ENCODE measurements at places on chromosomes 2 and 18.

GRCh38 chr2:56589835-56590234 lies 406.0 kb downstream of the CCDC85A start:
- no peaks in the 10 kb centered on the region for H3K36me3 ChIP-seq
- H3K27me3 ChIP-seq = no peaks in the 10 kb centered on the region
- H3K27ac ChIP-seq = no peak overlapping the region

DNA sequence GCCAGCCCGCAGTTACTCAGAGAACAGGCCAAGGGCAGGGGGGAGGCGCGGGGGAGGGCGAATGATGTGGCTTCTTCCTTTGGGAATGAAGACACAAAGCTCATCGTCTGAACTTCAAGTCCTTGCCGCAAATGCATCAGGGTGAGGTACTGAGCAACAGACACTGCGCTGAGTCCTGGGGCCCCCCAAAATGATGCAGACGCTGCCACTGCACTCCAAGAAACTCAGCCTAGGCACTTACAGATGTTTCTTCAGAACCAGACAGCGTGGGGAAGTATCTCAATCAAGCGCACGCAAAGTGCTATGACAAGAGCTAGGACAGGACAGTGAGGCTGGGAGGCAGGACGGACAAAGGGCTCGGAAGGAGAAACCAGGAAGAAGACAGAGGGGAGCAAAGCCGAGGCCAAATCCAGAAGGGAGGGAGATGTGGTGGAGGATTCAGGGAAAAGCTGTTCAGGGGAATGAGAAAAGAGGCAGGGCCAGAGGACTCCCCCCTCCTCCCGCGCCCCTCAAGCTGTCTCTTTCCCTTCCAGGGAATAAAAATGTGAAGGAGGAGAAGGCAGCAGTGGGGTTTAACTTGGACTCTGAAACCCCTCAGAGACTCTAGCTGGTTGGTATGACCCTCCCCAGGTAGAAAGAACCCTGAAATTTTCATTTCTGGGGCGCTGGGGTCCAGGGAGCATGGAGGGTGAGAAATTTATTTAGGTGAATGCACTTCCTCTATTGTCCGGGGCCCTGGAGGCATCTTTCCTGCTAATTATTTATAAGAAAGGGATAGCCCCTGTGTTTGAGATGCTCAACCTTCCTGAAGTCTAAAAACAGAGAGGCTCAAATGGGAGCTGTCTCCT lies 34.9 kb downstream of the CIB4 start:
- DNase-seq = no peak
- H3K4me3 ChIP-seq = no peak overlapping the region
- H3K27ac ChIP-seq = no peak overlapping the region
- no peaks in the 10 kb centered on the region for H3K4me1 ChIP-seq
- no peaks in the 10 kb centered on the region for H3K36me3 ChIP-seq
- H3K27me3 ChIP-seq = peaks cover 49% of the 10 kb centered on the region

DNA sequence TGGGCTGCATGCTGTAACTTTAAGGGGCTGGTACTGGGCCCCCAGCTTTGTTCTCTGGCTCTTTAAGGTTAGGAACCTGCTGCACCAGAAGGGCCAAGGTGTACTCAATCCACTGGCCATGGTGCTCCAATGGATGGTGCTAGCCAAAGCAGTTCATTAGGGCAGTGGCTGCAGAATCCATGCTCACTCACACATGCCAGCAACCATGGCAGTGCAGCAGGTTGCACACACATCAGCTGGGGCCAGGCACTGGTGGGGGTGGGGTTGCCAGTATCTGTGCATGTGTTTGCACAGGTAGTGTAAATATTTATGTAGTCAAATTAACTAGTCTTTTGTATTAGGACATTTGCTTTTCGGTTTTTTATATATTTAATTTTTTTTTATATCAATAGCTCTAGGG lies 228.3 kb upstream of the EPC2 start:
- H3K4me3 ChIP-seq = no peak overlapping the region
- H3K4me1 ChIP-seq = no peaks in the 10 kb centered on the region
- DNase-seq = no peak
- no peaks in the 10 kb centered on the region for H3K36me3 ChIP-seq
- no peaks in the 10 kb centered on the region for H3K27me3 ChIP-seq
- no peak overlapping the region for H3K27ac ChIP-seq

- no peak overlapping the region for H3K4me3 ChIP-seq
- H3K36me3 ChIP-seq = no peaks in the 10 kb centered on the region
- peaks cover 9% of the 10 kb centered on the region for H3K4me1 ChIP-seq
- DNase-seq = peak; percentile 21
These were observed 65.1 kb downstream of the CERS6 start for GRCh38 chr2:168521053-168521741.

- H3K27me3 ChIP-seq = no peaks in the 10 kb centered on the region
- DNase-seq = no peak
- no peak overlapping the region for H3K27ac ChIP-seq
- no peaks in the 10 kb centered on the region for H3K36me3 ChIP-seq
These were observed 138.8 kb downstream of the ATAD2B start for GRCh38 chr2:23788100-23788499.

GRCh38 chr2:62270728-62271127 lies 74.8 kb downstream of the B3GNT2 start:
- H3K27me3 ChIP-seq = no peaks in the 10 kb centered on the region
- H3K36me3 ChIP-seq = no peaks in the 10 kb centered on the region
- peak; percentile 11 for DNase-seq
- H3K4me1 ChIP-seq = peaks cover 2% of the 10 kb centered on the region
- H3K27ac ChIP-seq = no peak overlapping the region

DNA sequence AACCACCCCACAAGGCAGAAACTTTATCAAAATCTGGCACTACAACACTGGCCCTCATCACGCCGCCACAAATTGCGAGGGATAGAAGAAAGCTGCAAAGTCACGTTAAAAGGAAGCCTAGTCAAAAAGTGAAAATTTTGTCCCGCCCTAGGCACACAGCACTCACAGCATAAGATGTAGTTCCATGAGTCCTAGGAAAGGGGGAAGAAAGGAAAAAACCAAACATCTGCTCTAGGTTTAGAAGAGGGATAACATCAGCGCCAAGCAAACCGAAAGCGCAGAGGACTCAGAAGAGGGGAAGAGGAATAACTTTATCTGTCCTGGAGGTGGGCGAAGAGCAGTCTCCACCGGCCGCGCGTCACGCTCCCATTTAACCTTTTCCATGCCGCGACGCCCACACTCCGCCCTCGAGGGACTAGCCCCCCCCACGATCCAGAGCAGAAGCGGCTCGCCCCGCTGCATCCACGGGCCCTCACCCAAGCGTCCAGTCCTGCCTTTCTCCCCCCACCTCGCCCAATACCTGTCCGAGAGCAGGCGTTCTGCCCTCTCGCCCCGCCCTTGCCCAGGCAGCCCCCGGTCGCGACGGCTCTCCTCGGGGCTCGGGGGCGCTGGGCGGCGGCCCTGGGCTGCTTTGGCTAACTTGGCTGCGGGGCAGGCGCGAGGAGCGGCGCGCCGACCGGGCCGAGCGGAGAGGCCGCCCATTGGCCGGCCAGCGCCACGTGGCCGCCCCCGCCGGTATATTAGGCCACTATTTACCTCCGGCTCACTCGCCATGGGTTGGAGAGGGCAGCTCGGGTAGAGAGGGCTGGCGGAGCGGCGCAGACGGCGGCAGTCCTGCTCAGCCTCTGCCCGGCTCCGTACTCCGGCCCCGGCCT lies at the start of gene HOXD1:
Gene HOXD1 (plus strand): TSS at position 770 of the 875 bp plus-strand sequence. CDS start 134 bp downstream, outside the sequence.
- H3K27me3 ChIP-seq = peaks cover 54% of the 10 kb centered on the region
- H3K36me3 ChIP-seq = no peaks in the 10 kb centered on the region
- H3K27ac ChIP-seq = no peak within 1 kb of the TSS
- no peak for DNase-seq
- peaks cover 2% of the 10 kb centered on the region for H3K4me1 ChIP-seq

GRCh38 chr2:99537910-99538485 lies 48.2 kb upstream of the REV1 start:
- no peaks in the 10 kb centered on the region for H3K36me3 ChIP-seq
- H3K27me3 ChIP-seq = peaks cover 2% of the 10 kb centered on the region
- no peaks in the 10 kb centered on the region for H3K4me1 ChIP-seq
- H3K27ac ChIP-seq = no peak overlapping the region
- H3K4me3 ChIP-seq = no peak overlapping the region

GRCh38 chr2:165239230-165239629 lies at the start of gene SCN2A:
SCN2A (plus strand) TSS chr2:165239414; CDS start chr2:165295824, 56,410 bp downstream.
- DNase-seq = peak; percentile 49
- no peaks in the 10 kb centered on the region for H3K36me3 ChIP-seq
- no peaks in the 10 kb centered on the region for H3K27me3 ChIP-seq
- no peaks in the 10 kb centered on the region for H3K4me1 ChIP-seq

GRCh38 chr2:73028841-73029240 lies 42.7 kb downstream of the SFXN5 start:
- DNase-seq = no peak
- no peak overlapping the region for H3K4me3 ChIP-seq
- peaks cover 3% of the 10 kb centered on the region for H3K36me3 ChIP-seq
- H3K27me3 ChIP-seq = no peaks in the 10 kb centered on the region

DNA sequence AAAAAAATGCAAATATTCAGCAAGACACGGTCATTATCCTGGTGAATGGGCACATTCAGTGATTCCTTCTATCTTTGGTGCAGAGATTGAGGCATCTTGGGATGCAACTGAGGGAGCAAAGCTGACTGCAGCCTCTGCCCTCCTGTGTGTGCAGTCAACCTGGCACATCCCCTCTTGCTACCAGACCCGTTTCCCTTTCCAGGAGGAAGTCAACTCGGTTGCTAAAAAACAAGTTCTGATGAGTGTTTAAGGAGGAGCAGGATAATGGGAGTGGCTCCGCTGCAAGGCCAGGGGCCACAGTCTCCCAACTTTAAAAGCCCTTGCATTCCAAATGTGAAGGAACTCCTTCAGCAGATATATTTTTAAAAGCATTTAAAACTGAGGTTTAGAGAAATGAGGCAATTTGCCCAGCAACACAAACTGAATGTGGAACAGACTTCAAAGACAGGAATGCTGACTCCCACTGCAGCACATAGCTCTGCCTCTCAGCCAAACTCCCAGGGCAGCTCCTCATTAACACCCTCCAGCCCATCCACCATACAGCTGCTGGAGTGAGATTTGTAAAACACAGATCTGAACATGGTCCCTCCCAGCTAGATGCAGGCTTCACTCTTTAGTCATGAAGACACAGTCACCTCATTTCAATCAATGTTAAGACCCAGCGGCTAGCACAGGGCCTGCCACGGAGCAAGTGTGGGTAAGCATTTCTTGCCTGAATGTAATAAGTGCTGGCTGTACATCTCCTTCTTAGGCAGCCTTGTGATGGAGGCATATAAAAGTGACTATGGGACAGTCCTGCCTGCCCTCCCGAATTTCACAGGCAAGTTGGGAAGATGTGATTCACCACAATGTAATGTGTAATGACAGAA lies 54.3 kb downstream of the VSNL1 start:
- no peaks in the 10 kb centered on the region for H3K27me3 ChIP-seq
- peaks cover 5% of the 10 kb centered on the region for H3K4me1 ChIP-seq

DNA sequence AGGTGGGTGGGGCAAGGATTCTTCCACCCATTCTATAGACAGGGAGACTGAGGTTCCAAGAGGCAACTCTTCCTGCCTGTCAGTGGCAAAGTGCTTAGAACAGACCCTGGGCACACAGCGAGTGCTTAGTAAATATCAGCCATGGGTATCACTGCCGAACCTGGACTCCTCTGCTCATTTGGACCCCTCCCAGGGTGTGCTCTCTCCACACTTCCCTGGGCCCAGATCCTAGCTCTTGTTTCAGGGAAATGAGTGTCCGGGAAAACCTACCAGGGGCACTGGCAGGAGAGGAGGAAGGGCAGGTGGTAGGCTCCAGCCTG lies 136.3 kb downstream of the CYP26B1 start:
- H3K27ac ChIP-seq = no peak overlapping the region
- no peak overlapping the region for H3K4me3 ChIP-seq
- no peak for DNase-seq
- peaks cover 9% of the 10 kb centered on the region for H3K27me3 ChIP-seq
- H3K4me1 ChIP-seq = no peaks in the 10 kb centered on the region
- H3K36me3 ChIP-seq = no peaks in the 10 kb centered on the region

- no peaks in the 10 kb centered on the region for H3K36me3 ChIP-seq
- H3K27me3 ChIP-seq = no peaks in the 10 kb centered on the region
- peak; percentile 81 for DNase-seq
- peaks cover 29% of the 10 kb centered on the region for H3K4me1 ChIP-seq
These were observed 292.6 kb downstream of the PRKCE start for GRCh38 chr2:45944074-45944473.

- H3K27ac ChIP-seq = no peak overlapping the region
- H3K4me1 ChIP-seq = no peaks in the 10 kb centered on the region
- no peak for DNase-seq
- H3K4me3 ChIP-seq = no peak overlapping the region
- no peaks in the 10 kb centered on the region for H3K36me3 ChIP-seq
These were observed 978.8 kb upstream of the POU3F3 start for GRCh38 chr2:103875131-103875530.

DNA sequence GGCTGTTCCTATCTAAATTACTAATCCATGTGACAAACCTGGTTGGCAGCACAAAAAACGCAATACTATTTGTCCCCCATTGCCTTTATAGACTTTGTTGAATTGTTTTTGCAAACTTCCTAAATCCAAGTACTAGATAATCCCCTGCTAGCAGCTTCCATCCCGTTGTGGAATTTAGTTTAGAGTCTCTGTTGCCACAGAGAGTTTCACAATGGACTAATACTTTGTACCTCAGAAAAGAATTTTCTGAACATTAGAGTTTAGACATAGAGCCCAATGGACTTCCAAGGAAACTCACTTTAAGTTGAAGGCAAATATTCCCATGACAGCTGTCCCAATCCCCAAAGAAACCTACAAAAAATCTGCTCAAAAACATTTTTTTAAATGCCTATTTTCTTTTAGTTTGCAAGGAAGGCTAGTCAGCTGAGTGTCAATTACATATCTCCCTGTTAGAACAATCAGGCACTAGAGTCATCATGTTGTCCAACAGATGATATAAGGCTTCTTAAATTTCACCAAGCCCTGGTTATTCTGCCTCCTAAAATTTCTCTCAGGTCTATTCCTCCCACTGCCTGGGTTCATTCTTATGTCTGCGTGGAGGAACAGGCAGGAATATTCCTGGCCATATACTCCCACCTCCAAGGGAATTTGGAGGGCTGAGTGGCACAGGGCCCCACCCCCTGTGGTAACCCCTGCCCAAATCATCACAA lies 27.2 kb downstream of the RNF152 start:
- H3K4me1 ChIP-seq = peaks cover 8% of the 10 kb centered on the region
- DNase-seq = peak; percentile 37
- H3K27ac ChIP-seq = no peak overlapping the region
- peaks cover 4% of the 10 kb centered on the region for H3K36me3 ChIP-seq
- no peak overlapping the region for H3K4me3 ChIP-seq

- no peak overlapping the region for H3K27ac ChIP-seq
These were observed 194.1 kb downstream of the PRKCE start for GRCh38 chr2:45845566-45845965.

DNA sequence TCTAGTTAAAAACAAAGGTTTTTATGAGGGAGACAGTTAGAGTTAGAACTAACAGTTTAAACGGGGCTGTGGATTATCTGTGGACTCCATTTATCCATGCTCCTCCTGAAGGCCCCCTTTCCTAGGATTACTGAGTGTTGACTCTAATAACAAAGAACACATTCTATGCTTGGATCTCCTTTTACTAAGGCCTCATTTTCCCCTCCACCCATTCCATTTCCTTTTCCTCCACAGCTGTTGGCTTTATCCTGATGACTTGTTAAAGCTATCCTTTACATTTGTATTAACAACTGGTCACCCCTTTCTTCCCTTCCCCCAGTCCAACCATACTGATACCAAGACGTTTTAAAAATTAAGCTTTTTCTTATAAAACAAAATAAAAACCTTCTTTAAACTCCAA lies 220.6 kb downstream of the SRBD1 start:
- no peaks in the 10 kb centered on the region for H3K27me3 ChIP-seq
- H3K4me3 ChIP-seq = no peak overlapping the region
- peaks cover 2% of the 10 kb centered on the region for H3K36me3 ChIP-seq
